Stimulated activated CD8-positive, alpha-beta memory T cell treated with anti-CD3 and anti-CD28 coated beads, Interleukin-4, amount 100 ng/mL, for 4 hours (primary cell): ENCODE measurements at places on chromosomes 16 and 17.

DNA sequence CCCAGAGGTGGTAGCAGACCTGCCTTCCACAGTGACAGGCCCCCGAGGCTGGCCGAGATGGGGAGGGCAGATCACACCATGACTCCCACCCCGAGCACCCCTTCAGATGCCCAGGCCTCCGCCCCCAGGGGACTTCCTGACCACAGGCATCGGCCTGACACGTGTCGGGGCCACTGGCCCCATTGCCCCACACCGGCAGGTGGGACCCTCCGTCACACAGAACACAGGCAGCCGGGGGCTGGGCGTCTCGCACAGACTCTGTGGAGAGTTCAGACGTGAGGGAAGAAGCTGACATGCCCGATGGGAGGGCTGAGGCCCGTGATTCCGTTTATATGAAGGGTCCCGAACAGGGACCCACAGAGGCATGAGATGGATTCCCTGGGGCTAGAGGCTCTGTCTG is 51.3 kb upstream of the GNG13 start:
- no peak for DNase-seq

DNA sequence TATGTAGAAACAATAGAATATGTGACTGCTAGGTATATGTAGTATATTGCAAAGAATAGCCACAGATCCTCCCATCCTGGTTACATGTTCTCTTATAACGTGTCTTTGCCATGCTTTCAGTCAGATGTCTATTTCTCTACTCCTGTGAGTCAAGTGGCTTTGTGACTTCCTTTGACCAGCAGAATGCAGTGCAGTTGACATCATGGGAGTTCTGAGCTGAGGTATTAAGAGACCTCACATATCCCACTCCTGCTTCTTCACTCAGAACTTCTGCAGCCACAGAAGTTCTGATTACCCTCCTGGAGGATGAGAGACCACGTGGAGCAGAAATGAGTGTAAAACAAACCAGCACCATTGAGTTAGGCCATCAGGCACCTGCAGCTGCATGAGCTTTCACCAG is 222.5 kb downstream of the PRKCA start:
- no peak for DNase-seq

GRCh38 chr17:55673743-55674506 is 48.7 kb downstream of the TMEM100 start:
- no peak for DNase-seq

DNA sequence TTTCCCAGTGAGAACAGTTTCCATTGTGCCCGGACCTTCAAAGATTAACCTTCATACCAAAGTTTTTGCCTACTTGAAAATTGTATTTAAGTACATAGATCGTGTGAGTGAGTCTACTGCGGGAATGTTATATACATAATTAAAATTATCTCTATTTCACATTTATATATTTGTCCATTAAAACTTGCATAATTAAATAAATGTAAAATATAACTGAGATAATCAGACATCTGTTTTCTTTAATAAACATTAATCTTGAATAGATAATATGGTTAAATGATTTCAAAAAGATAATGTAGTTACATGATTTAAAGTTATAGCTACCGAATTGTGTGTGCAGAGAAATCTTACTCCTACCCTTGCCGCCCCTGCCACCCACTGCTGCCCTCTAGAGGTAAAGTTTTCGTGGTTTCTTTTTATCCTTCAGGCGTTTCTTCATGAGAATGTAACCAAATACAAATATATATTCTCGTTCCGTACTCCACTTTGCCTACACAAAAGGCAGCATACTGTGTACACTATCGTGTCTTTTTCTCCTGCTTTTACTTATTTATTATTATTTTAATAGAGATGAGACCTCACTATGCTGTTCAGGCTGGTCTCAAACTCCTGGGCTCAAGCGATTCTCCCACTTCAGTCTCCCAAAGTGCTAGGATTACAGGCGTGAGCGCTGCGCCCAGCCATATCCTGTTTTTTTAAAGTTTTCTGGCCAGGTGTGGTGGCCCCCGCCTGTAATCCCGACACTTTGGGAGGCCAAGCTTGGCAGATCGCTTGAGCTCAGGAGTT is 35.6 kb downstream of the RPA1 start:
- peak; percentile 20 for DNase-seq

DNA sequence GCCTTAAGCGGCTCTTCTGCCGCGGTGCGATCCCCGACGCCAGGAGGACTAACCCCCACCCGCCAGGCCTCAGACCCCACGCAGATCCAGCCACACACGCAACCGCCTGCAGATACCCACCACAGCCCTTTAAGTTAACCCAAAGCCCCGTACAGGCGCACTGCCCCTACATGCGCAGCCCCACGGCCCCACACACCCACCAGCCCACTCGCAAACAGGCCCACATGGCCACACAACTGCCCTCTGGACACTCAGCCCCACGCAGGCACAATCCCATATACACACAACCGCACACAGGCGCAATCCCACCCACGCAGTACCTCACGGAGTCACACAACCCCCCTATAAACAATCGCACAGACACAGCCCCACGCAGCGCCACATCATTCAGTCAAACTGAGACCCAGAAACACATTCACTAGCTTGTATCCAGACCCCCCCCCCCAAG is 41.7 kb downstream of the RAI1 start:
- no peak for DNase-seq

GRCh38 chr17:28878981-28879380 is 18.6 kb downstream of the FLOT2 start:
- DNase-seq: no peak
